Purkinje cell (primary cell): ENCODE measurements at places on chromosomes 4 and X. TPM values are rescaled to one million over a fixed set of nuclear protein-coding genes. Genes with fewer than 3 reads are reported as not detected.

The GPM6B gene
- 176 and 218 TPM in 2 replicates for polyA plus RNA-seq

The SSX4B gene
- not detected in 2 replicates for polyA plus RNA-seq

The ITIH6 gene
- polyA plus RNA-seq = not detected in 2 replicates

The LAGE3 gene
- 16.5 and 16.8 TPM in 2 replicates for polyA plus RNA-seq

The CLDN22 gene
- polyA plus RNA-seq = 0.34 and 0.97 TPM in 2 replicates

The MAGEC1 gene
- polyA plus RNA-seq = not detected in 2 replicates

The TEX13B gene
- polyA plus RNA-seq = not detected in 2 replicates

The MAGEB1 gene
- not detected in 2 replicates for polyA plus RNA-seq

The CT47B1 gene
- polyA plus RNA-seq = not detected in 2 replicates

The ERCC6L gene
- polyA plus RNA-seq = 0.42 TPM in 1 of 2 replicates, not detected in the other

The SLC4A4 gene
- 41.8 and 53.1 TPM in 2 replicates for polyA plus RNA-seq

The MUC7 gene
- polyA plus RNA-seq = not detected in 2 replicates

The ZCCHC18 gene
- 4.3 and 5.7 TPM in 2 replicates for polyA plus RNA-seq

The CXCL10 gene
- not detected in 2 replicates for polyA plus RNA-seq

The UXT gene
- 93.0 and 107 TPM in 2 replicates for polyA plus RNA-seq

The CXCL6 gene
- polyA plus RNA-seq = not detected in 2 replicates

The PABPC1L2B gene
- polyA plus RNA-seq = 4.0 TPM in 1 of 2 replicates, not detected in the other

The EDNRA gene
- polyA plus RNA-seq = 0.76 and 0.83 TPM in 2 replicates

The GABRA4 gene
- polyA plus RNA-seq = 0.81 and 15.9 TPM in 2 replicates

The STBD1 gene
- polyA plus RNA-seq = 0.16 TPM in 1 of 2 replicates, not detected in the other

The PLAC8 gene
- 1.6 TPM in 1 of 2 replicates, not detected in the other for polyA plus RNA-seq

The SATL1 gene
- 0.34 and 1.2 TPM in 2 replicates for polyA plus RNA-seq

The PNMA3 gene
- polyA plus RNA-seq = 4.1 and 5.0 TPM in 2 replicates

The HSFX4 gene
- polyA plus RNA-seq = 2.0 TPM in 1 of 2 replicates, not detected in the other

The COX18 gene
- 6.4 and 8.2 TPM in 2 replicates for polyA plus RNA-seq

The SLC6A14 gene
- not detected in 2 replicates for polyA plus RNA-seq

The SCML2 gene
- 2.4 and 2.6 TPM in 2 replicates for polyA plus RNA-seq

The CENPC gene
- 11.4 and 18.0 TPM in 2 replicates for polyA plus RNA-seq

The GPRIN3 gene
- polyA plus RNA-seq = 0.83 and 0.92 TPM in 2 replicates

The ZNF275 gene
- polyA plus RNA-seq = 2.5 and 5.3 TPM in 2 replicates

The NPY1R gene
- polyA plus RNA-seq = 20.3 and 34.7 TPM in 2 replicates

The GAGE12H gene
- not detected in 2 replicates for polyA plus RNA-seq

The ESX1 gene
- not detected in 2 replicates for polyA plus RNA-seq

The HDX gene
- 5.8 and 9.9 TPM in 2 replicates for polyA plus RNA-seq

The CT45A5 gene
- 0.94 TPM in 1 of 2 replicates, not detected in the other for polyA plus RNA-seq

The UGT2A3 gene
- polyA plus RNA-seq = not detected in 2 replicates

The ZDHHC15 gene
- polyA plus RNA-seq = 4.5 and 6.1 TPM in 2 replicates

The TBC1D8B gene
- 1.2 and 5.6 TPM in 2 replicates for polyA plus RNA-seq

The NPY5R gene
- polyA plus RNA-seq = 2.2 TPM in 1 of 2 replicates, not detected in the other

The FRMPD4 gene
- polyA plus RNA-seq = 24.9 and 30.2 TPM in 2 replicates
